Right kidney (tissue), 9 donors: ENCODE measurements at places on chromosomes 4 and X.

DNA sequence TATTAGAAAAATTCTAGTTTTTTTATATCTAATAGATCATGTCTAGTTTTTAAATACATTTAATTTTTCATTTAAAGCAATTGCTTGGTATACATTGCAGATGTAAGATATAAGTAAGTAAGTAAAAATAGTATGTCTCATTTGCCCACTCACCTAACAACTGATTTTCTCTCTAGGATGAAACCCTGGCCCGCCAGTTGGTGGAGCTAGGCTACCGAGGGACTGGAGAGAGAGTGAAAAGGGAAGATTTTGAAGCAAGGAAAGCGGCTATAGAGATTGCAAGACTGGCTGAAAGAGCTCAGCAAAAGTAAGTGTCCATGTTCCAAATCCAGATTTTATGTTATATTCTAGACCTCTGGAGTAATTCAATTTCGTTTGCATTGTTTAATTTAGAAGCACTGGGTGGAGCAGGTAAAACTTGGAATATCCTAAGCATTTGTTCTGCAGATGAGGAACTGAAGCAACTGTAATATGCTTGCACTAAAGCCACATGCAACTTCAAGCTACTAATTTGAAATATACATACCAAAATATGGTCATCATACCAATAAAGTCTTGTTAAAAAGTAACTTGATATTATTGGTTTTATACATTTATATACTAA lies 27.1 kb downstream of the CFAP299 start:
- DNase-seq = peak; percentile 17

DNA sequence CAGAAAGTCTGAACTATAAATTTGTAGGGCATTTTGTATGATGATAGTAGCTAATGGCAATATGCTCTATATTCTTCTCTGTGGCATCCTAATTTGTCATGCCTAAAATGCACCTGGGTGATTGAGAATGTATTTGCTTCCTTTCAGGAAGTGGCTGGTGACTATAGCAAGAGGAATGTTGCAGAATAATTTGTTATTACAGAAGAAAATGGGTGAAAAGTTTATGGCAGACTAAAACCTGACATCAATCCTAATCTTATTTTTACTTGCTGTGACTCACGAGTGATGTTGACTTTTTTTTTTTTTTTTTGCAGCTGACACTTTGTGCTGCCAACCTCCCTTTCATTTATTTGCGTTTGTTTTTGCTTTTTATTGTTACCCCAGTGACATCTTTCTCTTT lies 141.1 kb downstream of the MSL3 start:
- no peak for DNase-seq

- DNase-seq = no peak
Measured at GRCh38 chr4:8528713-8529112, 51.5 kb upstream of the GPR78 start.

DNA sequence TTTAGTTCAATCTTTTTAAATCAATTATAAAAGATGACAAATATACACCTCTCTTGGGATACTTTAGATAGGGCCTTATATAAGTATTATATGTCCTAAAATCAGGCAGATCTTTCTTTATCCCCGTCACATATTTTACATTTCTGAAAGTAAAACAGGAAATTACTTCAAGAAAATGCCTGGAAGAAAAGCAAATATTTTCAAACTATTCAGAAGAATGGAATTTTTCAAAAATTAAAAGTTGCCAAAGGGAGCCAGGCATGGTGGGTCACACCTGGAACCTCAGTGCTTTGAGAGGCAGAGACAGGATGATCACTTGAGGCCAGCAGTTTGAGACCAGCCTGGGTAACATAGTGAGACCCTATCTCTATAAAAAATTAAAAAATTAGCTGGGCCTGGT lies 34.4 kb downstream of the MGARP start:
- no peak for DNase-seq

DNA sequence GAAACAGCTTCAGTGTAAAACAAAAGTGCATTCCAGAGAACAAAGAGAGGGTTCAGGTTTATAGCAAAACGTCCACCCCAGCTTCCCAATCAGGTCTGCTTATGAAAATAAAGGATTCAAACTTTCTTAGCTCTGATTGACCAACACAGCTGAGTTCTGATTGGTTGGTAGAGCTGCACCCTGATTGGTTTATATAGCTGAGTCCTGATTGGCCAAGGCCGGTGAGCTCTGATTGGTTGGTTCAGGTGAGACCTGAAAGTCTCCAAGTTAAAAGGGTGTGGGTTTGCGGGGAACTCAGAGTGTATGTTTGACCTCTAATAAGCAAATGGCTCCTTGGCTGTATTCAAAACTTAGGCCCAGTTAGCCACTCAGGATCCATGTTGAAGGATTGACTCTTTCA lies 20.9 kb downstream of the CLRN2 start:
- no peak for DNase-seq

DNA sequence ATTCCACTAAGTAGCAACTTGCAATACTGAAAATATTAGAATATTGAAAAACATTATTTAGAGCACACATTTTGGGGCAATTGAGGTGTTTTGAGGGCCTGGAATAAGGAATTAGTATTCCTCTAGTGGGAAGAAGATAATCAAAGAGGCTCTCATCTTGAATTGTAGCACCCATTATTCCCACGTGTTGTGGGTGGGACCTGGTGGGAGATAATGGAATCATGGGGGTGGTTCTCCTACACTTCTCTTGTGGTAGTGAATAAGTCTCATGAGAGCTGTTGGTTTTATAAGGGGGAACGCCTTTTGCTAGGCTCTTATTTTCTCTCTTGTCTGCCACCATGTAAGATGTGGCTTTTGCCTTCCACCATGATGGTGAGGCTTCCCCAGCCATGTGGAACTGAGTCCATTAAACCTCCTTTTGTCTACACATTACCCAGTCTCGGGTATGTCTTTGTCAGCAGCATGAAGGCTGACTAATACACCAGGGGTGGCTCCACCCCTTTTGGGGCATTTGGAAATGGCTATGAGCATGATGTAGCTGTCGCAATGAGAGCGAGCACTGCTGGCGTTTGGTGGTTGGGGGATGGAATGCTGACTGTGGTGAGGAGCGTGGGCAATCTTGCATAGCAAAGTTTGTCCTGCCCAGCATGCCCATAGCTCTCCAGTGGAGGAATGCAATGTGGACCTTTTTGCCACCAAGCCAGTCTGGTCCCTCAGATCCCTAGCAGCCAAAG lies 308.2 kb downstream of the FRMPD4 start:
- no peak for DNase-seq

DNA sequence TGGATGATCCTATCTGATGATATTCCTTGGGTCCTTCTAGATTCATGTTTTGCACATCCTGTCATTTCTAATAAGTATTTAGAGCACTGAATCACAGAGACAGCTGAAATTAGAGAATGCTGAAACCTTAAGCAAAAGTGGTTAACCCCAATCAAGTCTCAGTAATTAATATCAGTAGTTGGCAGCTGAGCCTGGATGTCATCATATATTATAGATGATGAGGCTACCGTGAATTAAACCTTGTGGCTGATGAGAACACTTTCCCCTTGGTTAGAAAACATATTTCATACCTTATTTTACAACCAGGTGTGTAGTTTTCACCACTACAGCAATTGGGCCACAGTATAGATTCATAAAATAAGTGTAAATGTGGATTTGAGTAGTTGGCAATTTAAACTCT lies 499.0 kb downstream of the PDGFC start:
- no peak for DNase-seq

DNA sequence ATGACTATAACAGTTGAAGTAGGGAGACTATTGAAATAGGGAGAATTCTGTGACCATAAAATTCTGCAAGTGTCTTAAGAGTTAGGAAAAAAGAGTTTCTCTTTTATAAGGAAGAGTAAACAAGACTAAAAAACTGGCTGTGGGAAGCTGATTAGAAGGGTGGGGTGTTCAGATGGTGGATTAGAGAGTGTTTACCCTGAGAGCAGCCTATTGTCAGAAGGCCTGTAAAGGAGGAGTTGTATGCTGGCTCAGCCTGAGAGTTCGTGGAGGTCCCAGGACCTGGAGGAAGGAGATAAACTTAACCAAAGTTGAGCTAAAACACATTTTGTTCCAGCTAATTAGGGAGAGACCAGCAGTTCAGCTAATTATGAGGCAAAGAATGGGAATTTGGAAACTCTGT lies 629.7 kb downstream of the PCDH7 start:
- DNase-seq = no peak

- DNase-seq = no peak
Measured at GRCh38 chr4:72418458-72418857, 150.6 kb downstream of the ADAMTS3 start.

GRCh38 chrX:67961516-67961915 lies 417.7 kb downstream of the AR start:
- no peak for DNase-seq

GRCh38 chrX:54843050-54843449 lies 35.5 kb downstream of the MAGED2 start:
- no peak for DNase-seq

GRCh38 chrX:55489314-55490009 lies at the start of gene USP51:
Gene USP51, minus strand, starts transcription at chrX:55489848. Its CDS starts 909 bp downstream, at chrX:55488939.
- peak; percentile 66 for DNase-seq

DNA sequence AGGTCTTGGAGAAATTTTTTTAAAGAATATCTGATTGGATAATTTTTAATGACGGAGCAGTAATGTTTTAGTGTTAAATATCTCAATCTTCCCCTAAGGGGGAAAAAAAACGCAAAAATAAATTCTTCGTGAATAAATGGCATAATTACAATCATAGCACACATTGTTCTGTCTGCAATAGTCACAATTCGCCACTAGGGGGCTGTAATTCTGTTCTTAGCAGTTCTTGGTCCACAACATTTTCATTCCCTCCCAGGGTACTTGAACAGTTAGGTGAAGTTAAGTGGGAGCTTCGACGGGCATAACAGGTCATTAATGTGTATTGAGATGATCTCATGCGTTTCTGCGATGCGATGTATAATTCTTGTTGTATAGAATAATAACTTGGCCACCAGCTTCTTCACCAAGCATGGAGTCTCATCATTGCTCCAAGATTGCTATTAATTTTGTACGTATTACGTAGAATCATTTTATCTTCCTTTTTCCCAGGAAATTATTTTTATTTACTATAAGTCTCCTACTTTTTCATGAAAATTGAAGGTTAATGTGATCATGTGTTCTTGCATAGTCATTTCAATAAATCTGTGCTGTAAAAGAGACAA lies 27.2 kb downstream of the HTR2C start:
- no peak for DNase-seq

- no peak for DNase-seq
Measured at GRCh38 chr4:1939664-1940509, 68.7 kb downstream of the NSD2 start.

- DNase-seq = no peak
Measured at GRCh38 chr4:145498430-145498829, 16.8 kb downstream of the SMAD1 start.

- no peak for DNase-seq
Measured at GRCh38 chr4:114205261-114205660, 225.8 kb upstream of the ARSJ start.

DNA sequence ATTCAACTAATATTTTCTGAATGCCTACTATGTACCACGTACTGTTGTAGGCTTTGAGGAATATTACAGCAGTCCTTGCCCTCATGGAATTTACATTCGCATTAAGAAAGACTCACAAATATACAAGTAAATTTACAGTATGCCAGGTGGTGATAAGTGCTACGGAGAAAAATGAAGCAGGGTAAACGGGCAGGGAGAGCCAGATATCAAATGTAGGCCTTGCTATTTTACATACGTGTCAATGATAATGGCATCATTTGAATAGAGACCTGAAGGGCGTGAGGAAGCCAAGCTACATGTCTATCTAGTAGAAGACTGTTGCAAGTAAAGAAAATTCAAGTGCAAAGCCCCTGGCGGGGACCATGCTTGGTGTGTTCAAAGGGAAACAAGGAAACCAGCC lies 65.2 kb downstream of the AMMECR1 start:
- DNase-seq = no peak

GRCh38 chr4:186900232-186900900 lies 176.7 kb upstream of the FAT1 start:
- DNase-seq = no peak

- no peak for DNase-seq
Measured at GRCh38 chrX:54825716-54826438, 18.3 kb downstream of the MAGED2 start.
